Osteocyte (in vitro differentiated cells): ENCODE measurements at places on chromosomes 5 and 9. TPM values are rescaled to one million over a fixed set of nuclear protein-coding genes. Genes with fewer than 3 reads are reported as not detected.

GRCh38 chr9:97769208-97769607 is 72.1 kb upstream of the XPA start:
- DNase-seq: no peak

GRCh38 chr9:9913276-9913832 is 699.4 kb downstream of the PTPRD start:
- DNase-seq: no peak

GRCh38 chr5:125722550-125722949 is 700.7 kb upstream of the GRAMD2B start:
- no peak for DNase-seq

DNA sequence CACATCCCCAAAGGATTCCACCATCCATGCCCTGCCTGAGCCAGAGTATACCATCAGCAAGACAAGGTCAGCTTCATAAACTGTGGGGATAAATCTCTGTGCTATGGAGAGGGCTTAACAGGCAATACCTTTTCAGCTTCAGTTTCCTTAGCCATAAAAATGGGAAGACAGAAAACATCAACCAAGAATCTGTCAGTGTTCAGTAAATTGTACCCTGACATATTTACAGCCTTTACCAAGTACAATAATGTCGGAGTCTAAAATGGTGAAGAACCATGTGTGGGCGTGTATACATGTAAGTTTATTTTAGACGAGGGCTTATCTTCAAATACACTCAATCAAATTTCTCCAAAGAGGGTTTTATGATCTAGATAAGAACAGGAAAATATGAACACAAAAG is 94.7 kb downstream of the ELAVL2 start:
- DNase-seq: no peak

DNA sequence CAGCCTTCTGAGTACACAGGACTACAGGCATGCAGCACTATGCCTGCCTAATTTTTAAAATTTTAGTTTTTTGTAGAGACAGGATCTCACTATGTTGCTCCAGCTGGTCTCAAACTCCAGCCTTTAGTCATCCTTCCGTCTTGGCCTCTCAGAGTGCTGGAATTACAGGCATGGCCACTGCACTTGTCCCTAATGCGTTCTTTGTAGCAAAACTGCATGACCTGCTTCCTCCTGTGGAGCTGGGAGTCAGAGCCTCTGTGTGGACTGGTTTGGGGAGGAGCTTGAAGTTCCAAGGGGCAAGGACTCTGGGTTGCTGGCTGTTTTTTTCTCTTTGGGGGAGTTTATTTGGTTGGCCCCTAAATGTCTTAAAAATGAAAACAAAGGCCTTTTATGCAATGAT is 22.7 kb upstream of the ANKRD34B start:
- no peak for DNase-seq

GRCh38 chr5:77748160-77748559 is 28.0 kb downstream of the TBCA start:
- no peak for DNase-seq

DNA sequence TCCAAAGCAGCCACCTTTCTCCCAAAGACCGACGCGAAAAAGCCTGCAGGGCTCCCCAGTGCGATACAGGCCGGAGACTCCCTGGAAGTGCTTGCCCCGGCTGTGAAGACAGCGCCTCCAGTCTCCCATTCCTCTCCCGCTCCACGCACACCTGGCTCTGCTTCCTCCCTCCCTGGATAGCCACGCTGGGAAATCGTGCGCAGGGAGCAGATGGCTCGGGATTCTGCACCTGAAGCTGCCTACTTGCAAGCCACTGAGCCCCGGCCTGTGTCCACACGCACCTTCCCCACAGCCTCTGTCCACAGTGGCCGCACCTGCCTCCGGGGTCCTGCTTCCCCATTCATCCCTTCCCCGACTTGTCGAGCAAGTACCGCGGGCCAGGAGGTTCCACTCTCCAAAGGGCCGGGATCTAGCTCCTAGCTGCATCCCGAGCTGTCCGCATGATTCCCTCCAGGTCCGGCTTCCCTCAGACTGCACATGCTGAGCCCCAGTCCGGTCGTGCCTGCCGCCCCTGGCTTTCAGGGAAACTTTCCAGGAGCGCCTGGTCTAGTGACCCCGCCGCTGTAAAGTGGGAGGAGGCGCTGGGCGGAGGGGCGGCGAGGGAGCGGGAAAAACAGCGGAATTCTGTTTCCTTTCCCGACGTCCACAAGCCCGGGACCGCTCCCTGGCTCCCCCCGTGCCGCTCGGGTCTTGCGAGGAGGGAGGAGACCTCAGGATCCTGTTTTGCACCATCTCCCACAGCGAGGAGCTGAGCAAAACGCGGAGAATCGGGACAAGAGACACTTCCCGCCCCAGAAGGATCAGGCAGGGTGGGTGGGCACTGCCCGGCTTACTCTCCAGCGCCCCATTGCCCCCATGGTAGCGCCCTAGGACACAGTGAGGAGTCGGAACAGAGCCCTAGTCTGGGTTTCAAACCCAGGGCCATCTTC is 2.0 kb downstream of the SEMA6A start:
- no peak for DNase-seq

Gene GTF2H2
- total RNA-seq: 24.5 and 29.6 TPM in 2 replicates

Gene OR1J1
- not detected in 2 replicates for total RNA-seq

Gene LCN6
- total RNA-seq: not detected in 2 replicates
